ENCODE measurements at places on chromosomes 7 and 10.

DNA sequence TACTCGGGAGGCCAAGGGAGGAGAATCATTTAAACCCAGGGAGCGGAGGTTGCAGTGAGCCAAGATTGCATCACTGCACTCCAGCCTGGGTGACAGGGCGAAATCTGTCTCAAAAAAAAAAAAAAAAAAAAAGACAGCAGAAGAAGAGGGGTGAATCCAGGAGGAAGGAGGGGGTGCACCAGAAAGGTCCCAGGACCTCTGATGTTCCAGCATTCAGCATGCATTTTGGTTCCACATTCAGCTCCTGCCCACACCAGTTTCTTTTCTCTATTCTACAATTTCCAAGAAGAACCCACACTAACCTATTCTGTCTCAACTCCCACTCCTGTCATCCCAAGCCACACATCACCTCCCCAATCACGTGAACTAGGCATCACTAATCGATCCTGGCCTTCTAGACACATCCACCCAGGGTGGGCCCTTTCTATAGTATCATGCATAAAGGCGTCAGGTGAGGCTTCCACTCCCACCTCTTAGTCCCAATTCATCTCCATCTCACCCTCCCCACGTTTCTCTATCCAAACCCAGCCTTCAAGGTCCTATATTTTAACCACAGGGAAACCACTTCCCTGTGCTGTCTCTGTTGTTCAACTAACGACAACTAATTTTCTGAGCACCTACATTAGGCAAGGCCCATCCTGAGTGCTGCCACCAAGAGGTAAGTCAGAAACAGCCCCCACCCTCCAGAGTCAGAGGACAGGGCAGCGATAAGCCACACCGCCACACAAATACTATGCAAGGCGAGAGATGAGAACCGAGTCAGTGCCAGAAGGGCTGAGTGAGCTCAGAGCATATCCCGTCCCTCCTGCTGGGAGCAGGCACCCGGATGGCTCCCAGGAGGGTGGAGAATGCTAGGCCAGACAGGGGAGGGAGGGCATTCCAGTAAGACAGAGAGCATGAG, 2.2 kb downstream of the ANXA11 start:
- DNase-seq = peak; percentile 80

DNA sequence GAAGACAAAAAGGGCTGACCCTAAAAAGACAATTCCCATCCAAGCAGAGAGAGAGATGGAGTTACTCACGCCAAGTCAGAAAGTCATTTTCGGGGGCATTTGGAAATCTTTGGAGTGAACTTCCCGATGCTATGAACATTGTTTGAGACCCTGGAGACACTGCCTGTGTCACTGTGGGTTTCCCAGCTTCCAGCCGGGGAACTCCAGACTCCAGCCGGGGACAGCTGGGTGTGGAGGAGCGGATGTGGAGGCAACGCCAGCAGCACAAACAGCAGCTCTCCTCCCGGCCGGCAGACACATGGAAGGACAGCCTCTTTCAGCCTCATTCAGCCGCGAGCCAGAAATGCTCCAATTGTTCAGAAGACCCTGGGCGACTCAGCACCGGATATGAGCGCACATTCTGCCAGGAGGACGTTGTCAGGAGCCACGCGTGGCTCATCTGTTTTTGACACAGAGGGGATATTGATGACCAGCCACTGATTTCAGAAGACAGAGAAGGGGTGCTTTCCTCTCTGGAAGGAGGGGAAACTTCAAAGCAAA, 97.6 kb downstream of the PRPF18 start:
- DNase-seq = no peak

DNA sequence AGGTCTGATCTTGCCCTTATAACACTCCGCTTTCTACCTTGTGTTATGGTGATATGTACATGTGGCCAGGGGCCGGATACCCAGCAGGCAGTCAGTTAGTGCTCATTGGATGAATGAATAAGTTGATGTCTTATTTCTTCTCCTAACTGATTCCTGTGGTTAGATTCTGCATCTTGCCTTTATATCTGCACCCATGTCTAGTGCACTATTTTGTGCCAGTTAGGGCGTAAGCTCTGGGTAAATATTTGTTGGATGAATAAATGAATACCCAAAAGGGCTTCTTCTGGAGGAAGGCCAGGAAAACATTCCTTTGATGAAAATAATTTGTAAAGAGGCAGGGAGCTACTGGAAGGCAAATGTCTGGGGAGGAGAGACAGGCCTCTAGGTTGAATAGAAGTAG, 148.2 kb downstream of the CHN2 start:
- DNase-seq = no peak

GRCh38 chr10:36023939-36024338, 381.8 kb upstream of the FZD8 start:
- DNase-seq = no peak

DNA sequence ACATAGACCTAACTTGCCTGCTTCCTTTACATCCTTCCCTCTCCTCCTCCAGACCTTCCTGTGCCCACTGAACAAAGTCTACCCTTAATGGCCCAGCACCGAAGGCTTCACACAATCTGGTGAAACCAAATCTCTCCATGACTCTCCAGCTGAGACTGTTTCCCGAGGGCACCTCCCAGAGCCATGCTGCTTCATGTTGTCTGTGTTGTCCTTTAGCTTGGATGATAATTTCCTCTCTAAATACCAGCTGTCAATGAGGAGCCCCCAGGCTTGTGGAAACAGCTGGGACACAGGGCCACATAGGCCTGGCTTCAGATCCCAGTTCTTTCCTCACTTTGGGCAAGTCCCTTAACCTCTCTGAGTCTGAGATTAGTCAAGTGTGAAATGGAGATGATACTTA, 54.3 kb downstream of the DLD start:
- DNase-seq = no peak
